ENCODE measurements at places on chromosomes 1 and 21. TPM values are rescaled to one million over a fixed set of nuclear protein-coding genes. Genes with fewer than 3 reads are reported as not detected.

The OXCT2 gene
- 0.99 TPM for total RNA-seq

The RGS8 gene
- total RNA-seq = not detected

DNA sequence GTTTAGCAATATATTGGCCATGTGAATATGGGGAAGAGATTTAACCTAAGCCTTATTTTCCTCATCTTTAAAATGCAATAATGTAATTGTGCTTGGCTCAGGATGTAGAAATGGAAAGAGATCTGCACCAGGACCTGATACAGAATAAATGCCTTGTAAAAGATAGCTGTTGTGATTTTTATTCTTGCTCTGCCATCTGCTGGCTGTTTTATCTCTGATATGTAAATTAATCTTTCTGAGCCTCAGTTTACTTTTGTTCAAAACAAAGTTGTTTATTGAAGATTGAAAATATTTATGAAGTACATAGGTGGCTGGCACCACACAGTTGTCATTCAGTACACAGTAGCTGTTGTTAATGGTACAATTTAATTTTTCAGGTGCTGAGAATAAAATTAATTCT, 21.9 kb downstream of the ZYG11B start:
- DNase-seq = peak; percentile 44

DNA sequence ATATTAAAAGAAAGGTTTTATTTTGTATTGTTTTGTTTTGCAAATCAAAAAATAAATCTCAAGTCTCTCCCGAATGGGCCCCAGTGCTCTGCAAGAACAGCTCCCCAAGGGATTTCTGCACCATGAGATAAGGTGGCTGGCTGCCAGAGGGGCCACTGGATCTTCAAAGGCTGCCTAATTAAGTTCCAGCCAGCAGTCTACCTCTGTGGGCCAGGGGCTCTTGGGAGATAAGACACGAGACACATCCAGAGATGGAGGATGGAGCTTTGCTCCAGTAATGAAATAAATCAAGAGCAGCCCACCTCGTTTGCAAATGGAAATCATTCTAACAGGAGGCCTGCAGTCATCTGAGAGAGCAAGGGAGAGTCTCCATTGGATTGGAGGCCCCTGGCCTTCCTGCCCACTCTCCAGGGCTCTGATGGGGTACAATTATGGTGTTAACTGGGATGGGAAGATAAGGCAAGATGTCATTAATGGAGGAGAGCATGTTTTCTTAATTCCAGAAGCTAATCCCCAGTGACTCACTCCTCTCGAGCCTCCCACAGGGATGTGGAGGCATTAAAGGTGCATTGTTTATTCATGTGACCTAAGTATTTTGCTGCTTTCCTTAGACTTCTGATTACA, 155.2 kb upstream of the KAZN start:
- no peak for DNase-seq

DNA sequence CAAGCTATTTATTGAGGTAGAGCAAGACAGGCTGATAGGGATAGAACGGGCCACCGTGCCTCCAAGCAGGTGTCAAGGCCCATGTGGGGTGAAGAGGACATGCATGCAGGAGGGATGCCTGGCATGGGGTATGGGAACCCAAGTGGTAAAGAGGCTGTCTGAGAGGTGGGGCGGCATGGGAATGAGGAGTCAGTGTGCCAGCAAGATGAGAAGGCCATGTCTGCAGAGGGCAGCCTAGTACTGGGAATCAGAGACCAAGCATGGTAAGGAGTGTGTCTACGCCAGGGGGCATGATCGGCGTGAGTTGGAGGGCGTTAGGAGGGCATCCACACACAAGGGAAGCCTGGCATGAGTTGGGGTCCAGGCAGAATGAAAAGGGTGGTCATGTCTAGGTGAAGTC, 303.7 kb upstream of the PLD5 start:
- no peak for DNase-seq

- no peak for DNase-seq
Observed at GRCh38 chr1:234836776-234837357, 226.9 kb upstream of the IRF2BP2 start.

DNA sequence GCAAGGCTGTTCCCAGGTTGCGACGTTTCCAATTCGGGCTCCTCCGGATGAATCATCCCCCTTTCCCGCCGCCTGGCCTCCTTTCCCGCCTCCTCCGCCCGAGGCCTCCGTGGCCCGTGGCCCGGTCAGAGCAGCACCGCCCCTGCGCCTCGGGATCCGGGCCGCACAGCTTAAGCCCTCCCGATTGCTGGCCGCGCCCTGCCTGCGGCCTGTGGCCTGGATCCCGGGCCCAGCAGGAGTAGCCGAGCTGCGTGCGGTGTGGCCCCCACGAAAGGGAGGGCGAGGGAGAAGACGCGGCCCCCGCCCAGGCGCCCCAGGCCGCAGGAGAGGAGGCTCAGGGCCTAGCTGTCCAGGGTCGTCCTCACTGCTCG, 1.0 kb downstream of the TMEM200B start:
- DNase-seq = peak; percentile 89

DNA sequence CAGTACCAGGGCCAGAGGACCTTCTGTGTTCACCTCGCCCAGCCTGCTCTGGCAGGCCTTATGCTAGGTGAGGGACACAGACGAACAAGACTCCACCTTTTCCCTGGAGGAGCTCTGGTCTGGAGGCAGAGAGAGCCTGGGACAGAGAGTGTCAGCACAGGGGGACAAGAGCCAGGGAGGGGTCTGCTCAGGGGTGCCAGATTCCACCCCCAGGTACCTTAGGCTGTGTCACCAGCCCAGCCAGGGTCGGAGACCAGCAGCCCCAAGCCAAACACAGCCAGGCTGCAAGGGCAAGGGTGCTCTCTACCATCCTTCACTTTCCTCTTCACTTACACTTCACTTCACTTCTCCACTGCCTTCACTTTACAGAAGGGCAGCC, 4.3 kb upstream of the LRP8 start:
- DNase-seq = no peak

DNA sequence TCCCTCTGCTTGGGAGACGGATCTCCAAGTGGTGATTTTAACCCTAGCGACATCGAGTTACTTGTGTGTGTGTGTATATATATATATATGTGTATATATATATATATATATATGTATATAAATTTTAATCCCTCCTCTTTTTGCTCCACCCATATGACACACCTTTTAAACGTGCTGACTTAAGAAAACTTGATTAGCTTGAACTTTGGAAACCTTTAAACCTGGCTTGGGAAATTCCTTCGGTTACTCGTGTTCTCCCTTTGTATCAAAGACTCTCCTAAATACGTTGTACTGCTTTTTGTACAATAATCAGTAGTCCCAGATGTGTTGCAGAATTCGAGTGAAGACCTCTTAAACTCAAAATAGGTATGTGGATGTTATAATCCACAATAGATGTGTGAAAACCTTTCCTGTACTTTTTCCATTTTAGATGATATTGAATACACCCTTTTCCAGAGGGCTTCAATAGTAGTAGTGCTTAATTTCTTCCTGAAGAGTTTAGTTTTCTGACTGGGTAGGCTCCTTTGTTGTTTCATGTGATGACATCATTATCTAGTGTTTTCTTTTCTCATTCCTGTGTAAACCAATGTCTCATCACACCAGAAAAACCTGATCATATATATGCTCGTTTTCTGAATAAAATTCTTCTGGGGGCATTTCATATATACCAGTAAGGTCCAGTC, 1.4 kb downstream of the RNF11 start:
- peak; percentile 53 for DNase-seq

DNA sequence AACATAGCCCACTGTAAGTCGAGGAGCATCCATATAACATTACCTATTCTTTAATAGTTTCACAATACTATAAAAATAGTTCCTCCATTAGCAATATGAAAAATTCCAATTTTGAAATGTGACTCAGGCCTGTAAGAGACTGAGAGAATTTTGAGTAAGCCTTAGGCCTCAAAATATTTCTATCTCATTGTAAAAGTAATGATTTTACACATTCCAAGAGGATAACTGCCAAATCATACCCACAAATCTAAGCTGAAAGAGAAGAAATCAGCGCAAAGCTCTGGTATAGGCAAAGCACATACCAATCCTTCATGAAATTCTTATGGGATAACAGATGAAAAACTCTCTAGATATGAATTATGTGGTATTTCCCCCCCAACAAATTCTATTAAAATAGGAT, 144.1 kb downstream of the CDC42BPA start:
- peak; percentile 51 for DNase-seq

GRCh38 chr1:76238094-76238628, 163.6 kb downstream of the ST6GALNAC3 start:
- no peak for DNase-seq

DNA sequence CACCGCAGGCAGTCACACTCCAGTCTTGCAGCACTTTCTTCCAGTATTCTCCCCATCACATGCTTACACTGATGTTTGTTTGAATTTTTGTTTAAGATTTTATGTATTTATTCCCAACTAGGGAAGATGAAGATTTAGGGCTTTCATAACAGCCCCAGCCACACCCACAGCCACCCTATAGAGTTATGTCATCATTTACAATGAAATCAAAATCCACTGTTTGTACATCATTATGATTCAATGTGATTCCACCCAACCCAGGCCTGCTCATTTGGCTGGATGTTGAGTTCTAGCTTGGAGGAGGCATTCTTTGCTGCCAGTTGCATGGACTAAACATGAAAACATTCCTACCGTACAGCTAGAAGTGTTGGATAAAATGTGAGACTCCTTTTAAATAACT, 35.8 kb downstream of the RIPK4 start:
- DNase-seq = no peak

- peak; percentile 28 for DNase-seq
Observed at GRCh38 chr1:64956010-64956640, 10.2 kb downstream of the JAK1 start.

GRCh38 chr1:55378582-55378981, 163.4 kb upstream of the USP24 start:
- DNase-seq = peak; percentile 47

DNA sequence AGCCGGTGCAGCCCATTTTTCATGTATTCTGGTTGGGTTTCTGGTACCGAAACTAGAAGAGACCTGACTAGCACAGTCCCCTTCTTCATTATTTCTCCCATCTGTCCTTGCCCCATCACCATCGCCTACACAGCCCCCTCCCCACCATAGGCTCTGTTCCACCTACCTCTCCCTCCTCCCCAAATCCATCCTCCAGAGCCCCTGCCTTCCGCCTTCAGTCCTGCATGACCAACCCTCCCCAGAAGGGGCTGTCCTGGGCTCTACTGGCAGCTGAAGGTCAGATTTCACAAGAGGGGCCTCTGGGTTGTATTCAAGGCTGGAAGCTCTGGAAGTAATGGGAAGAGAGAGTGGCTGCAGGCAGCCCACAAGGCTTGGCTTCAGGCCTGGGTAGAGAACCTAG, 55.2 kb downstream of the SDC3 start:
- DNase-seq = no peak

Data from fibroblast of the aortic adventitia (primary cell).